ENCODE measurements at places on chromosomes 2 and 18.

DNA sequence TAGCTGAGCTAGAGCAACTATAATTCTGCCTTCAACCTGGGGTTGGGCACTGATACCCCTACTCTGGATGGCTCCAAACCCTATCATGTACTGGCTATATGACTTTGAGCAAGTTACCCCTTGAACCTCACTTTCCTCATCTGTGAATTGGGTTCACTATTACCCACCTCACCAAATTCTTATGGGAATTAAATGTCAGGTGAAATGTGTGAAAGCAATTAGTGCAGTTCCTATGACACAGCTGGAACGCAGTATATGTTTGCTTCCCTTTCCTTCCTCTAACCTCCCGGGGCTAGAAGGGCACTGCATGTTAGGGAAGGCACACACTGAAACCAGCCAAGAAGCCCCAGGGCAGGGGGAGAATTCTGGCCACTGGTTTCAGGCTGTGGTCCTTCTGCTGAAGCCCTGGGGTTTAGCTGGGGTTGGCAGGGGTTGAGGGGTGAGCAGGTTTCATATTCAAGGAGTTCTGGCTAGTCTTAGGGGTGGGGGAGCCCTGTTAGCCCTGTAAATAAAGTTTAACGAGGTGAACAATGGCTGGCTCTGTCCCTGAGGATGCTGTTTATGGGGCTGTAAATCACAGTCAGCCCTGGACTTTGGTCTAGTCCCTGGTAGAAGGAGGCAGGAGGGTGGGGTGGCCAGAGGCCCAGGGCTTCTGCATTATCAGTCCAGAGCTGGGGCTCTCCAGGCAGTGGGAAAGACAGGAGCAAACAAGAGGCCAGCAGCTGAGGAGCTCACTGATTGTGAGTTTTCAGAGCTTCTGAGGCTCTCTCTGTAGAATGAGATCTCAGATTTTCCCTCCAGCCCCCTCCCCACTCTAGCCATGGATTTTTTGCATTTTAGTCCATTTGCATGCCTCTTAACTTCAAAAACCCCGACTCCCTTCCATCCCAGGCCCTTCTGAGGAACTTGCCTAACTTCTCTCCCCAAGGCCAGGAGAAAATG, 8.0 kb downstream of the PKDCC start:
- no peak for DNase-seq

DNA sequence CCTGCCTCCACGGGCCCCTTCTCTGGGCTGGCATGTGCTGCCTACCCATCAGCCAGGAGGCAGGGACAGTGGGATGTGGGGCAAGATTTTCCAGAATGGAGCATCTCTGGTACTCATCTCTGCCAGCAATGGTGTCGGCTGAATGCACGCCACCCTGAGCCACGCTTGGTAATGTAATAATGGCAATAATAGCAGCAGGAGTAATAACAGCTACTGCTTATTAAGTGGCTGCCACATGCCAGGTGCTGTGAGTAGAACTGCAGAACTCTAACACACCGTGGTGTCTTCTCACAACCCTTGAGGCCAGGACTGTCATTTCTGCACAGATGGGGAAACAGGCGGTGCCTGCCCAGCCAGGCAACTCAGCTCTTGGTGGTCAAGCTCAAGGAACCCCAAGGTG, 113.6 kb downstream of the CELF4 start:
- DNase-seq: peak; percentile 48

- no peak for DNase-seq
These were observed 144.1 kb upstream of the GLI2 start for GRCh38 chr2:120591572-120591971.

- DNase-seq: no peak
These were observed 82.8 kb upstream of the ATP8B1 start for GRCh38 chr18:57885931-57886330.

- DNase-seq: no peak
These were observed 510.7 kb upstream of the LRRTM1 start for GRCh38 chr2:80815259-80815658.

GRCh38 chr2:212114489-212114888, 424.1 kb downstream of the ERBB4 start:
- peak; percentile 86 for DNase-seq

DNA sequence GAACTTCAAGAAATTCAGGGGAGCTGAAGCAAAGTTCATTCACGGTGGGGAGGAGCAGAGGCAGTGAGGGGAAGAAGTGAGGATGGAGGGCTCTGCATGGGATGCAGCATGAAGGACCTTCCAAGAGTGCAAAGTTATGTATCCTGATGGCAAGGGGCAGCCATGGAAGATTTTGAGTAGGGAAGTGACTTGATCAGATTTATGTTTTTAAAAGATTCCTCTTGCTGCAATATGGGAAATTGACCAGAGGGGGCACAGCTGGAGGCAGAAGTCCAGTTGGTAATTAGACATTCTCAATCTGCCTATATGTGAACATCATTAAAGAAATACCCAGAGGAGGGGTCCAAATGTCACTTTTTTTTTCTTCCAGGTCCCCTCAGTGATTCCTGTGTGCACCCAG, 21.5 kb upstream of the ANXA4 start:
- no peak for DNase-seq

- peak; percentile 53 for DNase-seq
These were observed 1.1 kb upstream of the LIPG start for GRCh38 chr18:49560624-49561288.

DNA sequence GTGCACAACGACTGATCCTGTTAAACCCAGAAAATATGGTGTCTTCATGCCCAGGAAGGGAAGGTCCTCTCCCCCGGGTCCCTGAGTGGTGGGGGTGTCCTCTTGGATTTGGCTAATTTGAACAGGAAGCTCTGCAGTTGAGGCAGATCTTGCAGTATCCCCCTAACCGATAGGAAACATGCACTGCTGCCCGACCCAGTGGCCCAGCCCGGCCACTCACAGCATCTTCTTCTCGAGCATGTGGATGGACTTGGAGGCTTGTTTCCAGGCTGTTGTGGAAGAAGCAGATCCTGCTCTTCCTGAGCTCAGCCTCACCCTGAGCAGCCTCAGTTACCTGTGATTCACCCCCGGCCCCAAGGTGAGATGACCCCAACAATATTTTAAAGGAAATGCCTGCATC, 46.4 kb upstream of the ASB1 start:
- DNase-seq: no peak

GRCh38 chr2:233492751-233493150, 73.8 kb downstream of the USP40 start:
- DNase-seq: no peak

GRCh38 chr2:18599509-18600254, 10.3 kb upstream of the NT5C1B start:
- no peak for DNase-seq

DNA sequence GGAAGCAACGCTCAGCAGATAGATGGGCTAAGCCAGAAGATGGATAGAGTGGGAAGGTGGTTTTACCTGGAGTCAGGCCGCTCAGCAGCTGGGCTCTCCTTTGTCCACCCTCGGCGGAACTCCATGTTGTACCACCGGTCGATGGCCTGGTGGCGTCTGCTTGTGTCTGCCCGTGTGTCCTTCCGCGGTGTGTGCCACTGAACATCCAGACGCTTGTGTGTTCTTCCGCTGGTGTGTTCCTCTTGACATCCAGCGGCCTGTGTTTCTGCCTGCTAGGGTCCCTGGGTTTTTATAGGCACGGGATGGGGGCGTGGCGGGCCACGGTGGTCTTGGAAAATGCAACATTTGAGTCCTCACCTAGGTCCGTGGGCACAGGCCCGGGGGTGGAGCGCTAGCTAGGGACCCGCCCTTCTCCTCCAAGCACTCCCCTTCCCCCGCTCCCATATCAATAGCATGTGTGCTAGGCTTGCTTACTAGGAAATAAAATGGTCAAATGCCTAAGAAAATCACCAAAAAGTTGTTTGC, 1431.7 kb upstream of the ACVR2A start:
- DNase-seq: no peak

GRCh38 chr2:195473862-195474261, 183.2 kb upstream of the SLC39A10 start:
- no peak for DNase-seq

DNA sequence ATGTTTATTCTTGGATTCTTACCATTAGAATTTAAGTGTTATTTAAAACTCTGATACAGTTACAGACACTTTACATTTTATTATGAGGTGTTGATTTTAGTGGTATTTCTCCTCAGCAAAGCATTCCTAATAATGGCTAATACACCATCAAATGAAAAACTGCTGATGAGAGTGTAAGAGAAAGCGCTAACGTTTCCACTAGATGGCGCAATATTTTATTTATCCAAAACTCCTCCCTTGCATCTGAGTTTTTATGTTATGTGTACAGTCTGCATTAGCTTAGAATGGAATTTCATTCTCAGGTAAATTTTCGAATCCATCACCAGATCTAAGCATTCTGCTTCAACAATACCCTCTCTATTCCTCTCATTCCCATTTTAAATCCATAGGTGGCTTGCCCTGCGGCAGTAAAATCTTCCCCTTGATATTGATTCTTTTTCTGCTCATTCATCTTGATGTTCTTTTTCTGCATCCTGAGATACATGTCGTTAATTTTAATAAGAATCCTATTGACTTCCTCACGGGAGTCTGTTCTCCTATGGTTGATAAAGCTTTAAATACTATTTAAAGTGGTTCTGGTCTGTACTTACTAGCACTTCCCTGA, 53.9 kb downstream of the PRKRA start:
- no peak for DNase-seq

GRCh38 chr2:80252294-80252986, 52.1 kb downstream of the LRRTM1 start:
- no peak for DNase-seq

GRCh38 chr2:119028327-119029174, 86.6 kb downstream of the MARCO start:
- no peak for DNase-seq

DNA sequence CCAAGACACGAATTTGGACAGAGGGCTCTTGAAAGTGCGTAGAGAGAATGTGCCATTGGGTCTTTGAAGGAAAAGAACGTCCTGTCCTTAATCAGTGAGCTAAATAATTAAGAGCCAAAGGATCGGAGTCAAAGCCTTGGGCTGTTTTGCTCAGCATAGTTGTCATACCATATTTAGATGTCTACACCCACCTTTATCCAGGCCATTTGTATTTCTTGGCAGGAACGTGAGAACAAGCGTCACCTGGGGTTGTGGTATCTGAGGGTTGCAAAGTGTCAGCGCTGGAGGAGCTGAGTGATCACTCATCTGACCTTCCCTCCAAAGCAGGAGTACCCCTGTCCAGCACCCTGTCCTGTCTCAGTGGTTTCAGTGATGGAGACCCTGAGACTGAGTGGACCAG, 4.5 kb downstream of the LPIN1 start:
- no peak for DNase-seq

DNA sequence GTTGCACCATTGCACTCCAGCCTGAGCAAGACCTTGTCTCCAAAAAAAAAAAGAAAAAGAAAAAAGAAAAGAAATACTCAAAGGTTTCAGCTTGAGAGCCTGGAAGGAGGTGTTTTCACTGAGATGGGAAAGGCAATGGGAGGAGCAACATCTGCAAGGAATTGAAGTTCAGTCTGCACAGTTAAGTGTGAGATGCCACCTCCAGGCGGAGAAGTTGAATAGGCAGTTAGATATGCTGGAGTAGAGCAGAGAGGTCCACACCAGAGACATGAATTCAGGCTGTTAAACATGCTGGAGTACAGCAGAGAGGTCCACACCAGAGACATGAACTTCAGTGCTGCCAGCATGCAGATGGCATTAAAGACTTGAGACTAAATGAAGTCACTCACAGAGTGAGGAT, 41.4 kb upstream of the DTNB start:
- DNase-seq: no peak

- no peak for DNase-seq
These were observed 82.8 kb downstream of the GLI2 start for GRCh38 chr2:120818441-120818920.

DNA sequence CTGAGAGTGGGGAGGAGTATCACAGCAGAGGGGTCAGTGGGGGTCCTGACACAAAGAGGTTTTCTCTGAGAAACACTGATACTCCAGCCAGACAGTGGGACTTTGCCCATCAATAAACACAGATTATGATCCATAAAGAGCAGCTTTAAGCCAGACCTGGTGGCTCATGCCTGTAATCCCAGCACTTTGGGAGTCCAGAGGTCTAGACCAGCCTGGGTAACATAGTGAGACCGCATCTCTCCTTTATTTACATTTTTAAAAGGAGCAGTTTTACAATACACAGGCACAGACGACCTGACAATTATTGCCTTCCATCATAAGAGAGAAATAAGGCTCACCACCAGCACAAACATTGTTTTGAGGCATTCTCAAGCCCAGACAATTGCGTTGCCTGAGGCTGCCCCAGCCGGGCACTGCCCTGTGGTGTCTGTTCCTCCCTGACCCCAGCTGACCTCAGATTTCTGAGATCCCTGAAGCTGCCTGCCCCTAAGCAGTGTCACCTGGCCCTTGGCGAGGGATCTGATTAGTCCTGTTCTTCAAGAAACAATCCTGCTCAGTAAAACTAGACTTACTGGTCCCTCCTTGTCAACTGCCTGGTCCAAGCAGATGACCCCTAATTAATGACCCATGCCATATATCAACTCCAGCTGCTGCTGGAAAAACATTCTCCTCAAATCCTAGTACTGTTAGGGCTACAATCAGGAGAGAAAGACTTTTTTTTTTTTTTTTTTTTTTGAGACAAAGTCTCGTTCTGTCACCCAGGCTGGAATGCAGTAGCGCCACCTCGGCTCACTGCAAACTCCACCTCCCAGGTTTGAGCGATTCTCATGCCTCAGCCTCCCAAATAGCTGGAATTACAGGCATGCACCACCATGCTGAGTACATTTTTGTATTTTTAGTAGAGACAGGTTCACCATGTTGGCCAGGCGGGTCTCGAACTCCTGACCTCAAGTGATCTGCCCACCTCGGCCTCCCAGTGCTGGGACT, 59.4 kb upstream of the SOS1 start:
- no peak for DNase-seq

- DNase-seq: no peak
These were observed 9.8 kb upstream of the RAB17 start for GRCh38 chr2:237600205-237600846.

GRCh38 chr18:3451183-3451988, 1.4 kb downstream of the TGIF1 start:
- DNase-seq: peak; percentile 81

DNA sequence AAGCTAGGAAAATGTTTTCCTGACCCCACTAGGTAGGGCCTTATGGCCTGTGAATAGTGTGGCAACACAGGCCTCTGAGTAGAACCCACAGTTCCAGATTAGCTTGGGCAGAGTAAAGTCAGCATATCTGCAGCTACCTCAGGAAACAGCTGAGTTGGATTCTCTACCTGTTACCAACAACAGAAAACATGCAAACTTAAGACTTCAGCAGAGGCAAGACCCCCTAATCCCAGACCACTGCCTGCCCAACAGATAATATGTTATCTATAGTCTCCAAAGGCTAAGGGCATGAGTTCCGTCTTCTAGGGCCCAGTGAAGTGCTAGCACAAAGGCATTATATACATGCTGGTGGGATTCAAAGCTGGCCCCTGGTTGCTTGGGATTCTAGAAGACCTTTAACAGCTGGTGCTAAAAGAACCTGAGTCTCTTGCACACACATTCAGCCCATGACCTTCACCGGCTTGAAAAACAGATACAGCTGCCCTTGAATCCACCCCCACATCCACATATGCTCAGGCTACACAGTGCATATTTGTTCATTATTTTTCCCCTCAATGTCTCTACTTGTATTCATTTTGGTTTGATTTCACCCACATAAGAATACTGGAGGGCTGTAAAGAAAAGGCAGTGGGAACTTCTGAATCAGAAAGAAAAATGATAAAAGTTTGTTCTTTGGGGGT, 13.5 kb upstream of the UBXN4 start:
- no peak for DNase-seq

- DNase-seq: no peak
These were observed 125.6 kb upstream of the PKDCC start for GRCh38 chr2:41922177-41922576.

GRCh38 chr2:10377052-10377746, 70.9 kb downstream of the ODC1 start:
- DNase-seq: peak; percentile 37

GRCh38 chr2:119859528-119859927, 99.8 kb downstream of the PTPN4 start:
- DNase-seq: no peak

All from DMS79 (cell line).